Inflammatory macrophage treated with lipopolysaccharide for 4 hours (primary cell): ENCODE measurements at places on chromosomes 12 and 14.

- peak; percentile 99 for DNase-seq
Observed at GRCh38 chr12:104671409-104672095, 214.8 kb downstream of the CHST11 start.

GRCh38 chr12:25590011-25590721, 37.1 kb upstream of the LMNTD1 start:
- no peak for DNase-seq

DNA sequence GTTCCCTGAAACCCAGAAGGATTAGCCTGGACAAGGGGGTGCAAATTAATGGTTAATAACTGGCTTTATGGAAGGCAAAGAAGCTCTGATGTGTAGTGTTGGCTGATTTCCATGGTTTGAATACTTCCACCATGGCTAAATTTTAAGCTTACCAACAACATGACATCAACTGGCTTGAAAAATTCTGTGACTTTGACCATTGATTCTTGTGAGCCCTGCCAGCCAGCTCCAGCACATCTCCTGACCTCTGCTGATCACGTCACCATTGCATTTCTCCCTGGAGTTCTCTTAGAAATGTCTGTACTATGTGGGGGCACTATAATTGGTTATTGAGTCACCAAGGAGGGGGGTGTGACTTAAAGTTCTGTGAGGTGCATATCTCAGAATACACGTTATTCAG, 171.2 kb downstream of the MYRFL start:
- no peak for DNase-seq

GRCh38 chr12:100851637-100852036, 57.1 kb downstream of the ANO4 start:
- no peak for DNase-seq

DNA sequence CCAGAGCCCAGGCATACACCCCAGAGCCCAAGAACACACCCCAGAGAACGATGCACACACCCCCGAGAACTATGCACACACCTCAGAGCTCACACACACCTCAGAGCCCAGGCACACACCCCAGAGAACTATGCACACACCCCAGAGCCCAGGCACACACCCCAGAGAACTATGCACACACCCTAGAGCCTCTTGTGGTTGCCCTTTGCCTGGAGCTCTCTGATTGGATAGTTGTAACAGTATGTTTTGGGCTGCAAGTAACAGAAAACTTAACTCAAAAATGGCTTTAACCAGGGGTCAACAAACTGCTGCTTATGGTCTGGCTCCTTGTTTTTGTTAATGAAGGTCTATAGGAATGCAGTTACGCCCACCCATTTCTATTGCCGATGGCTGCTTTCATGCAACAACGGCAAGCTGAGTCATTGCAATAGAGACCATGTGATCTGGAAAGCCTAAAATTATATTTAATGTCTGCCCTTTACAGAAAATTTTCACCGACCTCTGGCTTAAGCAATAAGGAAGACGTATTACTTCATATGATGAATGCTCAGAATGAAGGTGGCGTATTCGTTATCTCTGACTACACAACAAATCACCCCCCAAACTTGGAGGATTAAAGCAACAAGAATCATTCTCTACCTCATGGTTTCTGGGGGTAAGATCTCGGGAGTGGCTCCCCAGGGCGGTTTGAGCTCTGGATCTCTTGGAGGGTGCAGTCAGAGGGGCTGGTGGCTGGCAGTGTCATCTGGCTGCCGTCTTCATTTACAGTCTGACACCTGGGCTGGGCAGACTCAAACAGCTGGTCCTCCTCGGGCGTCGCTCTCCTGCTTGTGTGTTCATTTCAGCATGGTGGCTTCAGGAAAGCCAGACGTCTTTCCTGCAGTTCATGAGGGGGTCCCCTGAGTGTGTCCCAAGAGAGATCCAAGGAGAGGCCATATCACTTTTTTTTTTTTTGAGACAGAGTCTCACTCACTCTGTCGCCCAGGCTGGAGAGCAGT, 66.3 kb upstream of the NCOR2 start:
- peak; percentile 89 for DNase-seq

DNA sequence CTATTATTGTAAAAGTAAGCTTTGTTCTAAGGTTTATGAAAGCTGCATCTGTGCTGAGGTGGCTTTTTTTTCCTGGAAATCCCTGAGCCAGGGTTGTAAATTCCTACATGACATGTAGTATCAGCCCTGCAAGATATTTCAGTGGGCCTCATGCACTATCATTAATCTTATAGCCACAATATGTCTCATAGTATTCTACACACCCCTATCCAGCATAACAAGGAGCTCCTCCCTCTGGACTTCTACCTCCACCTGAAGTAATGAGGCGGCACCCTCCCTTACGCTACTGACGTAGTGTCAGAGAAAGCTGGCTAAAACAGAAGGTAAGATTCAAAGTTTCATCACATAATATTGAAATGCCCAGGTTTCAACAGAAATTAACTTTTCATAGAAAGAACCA, 35.5 kb downstream of the SLC5A8 start:
- DNase-seq: no peak

DNA sequence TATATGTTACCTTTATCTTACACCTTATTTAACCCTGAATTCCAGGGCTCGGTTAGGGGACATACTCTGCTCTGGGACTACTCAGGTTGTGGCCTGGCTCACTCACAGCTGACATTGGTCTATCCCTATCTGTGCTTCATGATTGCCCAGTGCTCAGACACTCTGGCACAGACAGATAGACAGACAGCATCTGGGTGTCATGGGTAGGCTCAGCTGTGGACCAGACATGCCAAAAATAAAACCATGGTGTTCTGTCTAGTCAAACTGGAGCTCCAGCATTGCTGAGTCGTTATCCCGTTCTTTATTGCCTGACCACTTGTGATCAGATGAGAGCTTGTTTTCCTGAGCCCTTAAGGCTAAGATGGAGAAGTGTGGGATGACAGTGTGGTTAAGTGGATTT, 29.0 kb downstream of the FBXW8 start:
- DNase-seq: no peak

DNA sequence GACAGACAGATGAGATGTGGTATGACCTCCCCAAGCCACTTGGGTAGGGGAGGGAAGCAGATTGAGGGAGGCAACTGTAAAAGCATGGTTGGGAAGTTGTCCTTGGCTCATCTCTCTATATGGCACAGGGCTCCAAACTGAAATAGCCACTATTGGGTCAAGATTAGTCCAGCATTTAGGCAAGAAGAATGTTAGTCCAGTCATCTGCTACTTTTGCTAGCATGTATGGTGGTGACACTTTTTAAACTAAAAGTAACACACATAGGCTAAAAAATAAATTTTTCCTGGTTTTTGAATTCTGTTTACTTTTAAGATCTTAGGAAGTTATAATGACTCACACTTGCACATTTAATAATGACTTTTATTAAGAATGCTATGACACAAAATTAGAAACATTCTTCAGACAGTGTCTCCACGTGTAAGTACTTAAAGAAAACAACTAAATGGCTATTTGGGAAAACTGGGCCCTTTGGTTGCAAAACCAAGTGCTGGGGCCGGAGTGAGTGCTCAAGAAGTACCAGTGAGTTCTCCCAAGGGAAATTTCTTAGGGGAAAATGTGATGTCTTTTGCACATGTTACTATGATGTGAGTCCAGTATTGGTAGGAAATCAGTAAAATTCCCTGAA, 179.1 kb upstream of the HIF1A start:
- no peak for DNase-seq

- no peak for DNase-seq
Observed at GRCh38 chr14:104741803-104742251, 11.1 kb upstream of the SIVA1 start.

DNA sequence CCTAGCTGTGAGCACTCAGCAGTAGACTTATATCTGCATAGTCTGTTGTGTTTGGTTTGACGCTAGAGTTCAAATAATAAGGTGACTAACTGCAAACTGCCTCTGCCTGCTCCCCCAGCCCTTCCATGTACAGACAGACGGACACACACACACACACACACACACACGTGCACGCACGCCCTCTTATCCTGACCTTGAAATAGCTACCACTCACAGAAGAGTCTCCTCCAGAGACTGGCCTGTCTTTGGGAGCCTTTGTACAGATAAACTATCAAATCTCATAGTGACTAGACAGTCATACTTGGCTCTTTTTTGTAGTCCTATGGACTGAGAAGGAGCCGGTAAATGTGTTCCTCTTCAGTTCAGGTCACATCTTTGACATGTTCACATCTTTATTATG, 158.4 kb downstream of the FBXL14 start:
- no peak for DNase-seq
